ENCODE measurements at places on chromosomes 1 and 21.

DNA sequence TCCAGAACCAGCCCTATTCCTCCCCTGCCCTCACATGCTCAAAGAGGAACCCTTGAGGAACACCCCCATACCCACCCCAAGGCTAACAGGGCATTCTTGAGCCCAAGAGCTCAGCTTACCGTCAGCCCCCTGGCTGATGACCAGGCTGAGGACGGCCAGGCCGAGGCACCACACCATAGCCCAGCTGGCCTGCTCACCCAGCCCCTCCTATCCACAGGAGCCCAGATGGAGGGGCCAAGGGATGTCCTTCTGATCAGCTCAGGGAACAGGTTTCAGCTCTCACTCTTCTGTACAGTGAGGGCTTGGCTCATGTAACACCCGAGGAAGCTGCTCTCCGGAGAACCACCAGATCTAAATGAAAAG lies 2.2 kb downstream of the IGSF9 start:
- no peak for DNase-seq

DNA sequence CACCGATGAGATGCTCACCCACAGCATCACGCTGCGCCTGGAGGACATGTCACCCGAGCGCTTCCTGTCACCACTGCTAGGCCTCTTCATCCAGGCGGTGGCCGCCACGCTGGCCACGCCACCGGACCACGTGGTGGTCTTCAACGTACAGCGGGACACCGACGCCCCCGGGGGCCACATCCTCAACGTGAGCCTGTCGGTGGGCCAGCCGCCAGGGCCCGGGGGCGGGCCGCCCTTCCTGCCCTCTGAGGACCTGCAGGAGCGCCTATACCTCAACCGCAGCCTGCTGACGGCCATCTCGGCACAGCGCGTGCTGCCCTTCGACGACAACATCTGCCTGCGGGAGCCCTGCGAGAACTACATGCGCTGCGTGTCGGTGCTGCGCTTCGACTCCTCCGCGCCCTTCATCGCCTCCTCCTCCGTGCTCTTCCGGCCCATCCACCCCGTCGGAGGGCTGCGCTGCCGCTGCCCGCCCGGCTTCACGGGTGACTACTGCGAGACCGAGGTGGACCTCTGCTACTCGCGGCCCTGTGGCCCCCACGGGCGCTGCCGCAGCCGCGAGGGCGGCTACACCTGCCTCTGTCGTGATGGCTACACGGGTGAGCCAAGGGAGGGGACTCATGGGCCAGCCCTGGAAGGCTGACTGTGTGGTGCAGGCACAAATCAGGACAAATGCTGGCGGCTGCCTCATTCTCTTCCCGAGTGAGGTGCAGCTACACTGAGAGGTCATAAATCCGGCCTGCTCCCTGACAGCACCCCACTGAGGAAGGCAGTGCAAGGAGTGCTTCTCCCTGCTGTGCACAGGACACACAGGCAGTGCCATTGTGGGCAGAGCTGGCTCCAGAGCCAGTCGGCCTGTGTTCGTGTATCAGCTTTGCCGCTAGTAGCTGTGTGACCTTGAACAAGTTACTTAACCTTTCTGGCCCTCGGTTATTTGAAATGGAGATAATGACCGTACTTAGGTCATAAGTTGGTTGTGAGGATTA lies 9.4 kb downstream of the CELSR2 start:
- DNase-seq: no peak

GRCh38 chr1:174626031-174627025 lies 178.6 kb downstream of the GPR52 start:
- no peak for DNase-seq

- no peak for DNase-seq
Observed at GRCh38 chr1:107533436-107533835, 392.6 kb downstream of the NTNG1 start.

DNA sequence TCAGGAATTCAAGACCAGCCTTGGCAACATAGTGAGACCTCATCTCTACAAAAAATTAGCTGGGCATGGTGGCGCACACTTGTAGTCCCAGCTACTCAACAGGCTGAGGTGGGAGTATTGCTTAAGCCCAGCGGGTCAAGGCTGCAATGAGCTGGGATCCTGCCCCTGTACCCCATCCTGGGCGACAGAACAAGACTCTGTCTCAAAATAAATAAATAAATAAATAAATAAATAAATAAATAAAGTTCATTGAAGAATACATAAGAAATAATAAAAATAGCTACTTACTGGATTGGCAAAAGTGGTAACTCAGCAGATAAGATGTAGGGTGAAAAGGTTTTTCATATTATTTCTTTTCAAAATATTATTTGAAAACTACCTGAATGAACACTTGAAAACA lies 5.9 kb downstream of the CEP170 start:
- no peak for DNase-seq

- no peak for DNase-seq
Observed at GRCh38 chr1:244405856-244406255, 45.9 kb downstream of the ADSS2 start.

GRCh38 chr1:233355841-233356704 lies 28.5 kb downstream of the MAP3K21 start:
- no peak for DNase-seq

DNA sequence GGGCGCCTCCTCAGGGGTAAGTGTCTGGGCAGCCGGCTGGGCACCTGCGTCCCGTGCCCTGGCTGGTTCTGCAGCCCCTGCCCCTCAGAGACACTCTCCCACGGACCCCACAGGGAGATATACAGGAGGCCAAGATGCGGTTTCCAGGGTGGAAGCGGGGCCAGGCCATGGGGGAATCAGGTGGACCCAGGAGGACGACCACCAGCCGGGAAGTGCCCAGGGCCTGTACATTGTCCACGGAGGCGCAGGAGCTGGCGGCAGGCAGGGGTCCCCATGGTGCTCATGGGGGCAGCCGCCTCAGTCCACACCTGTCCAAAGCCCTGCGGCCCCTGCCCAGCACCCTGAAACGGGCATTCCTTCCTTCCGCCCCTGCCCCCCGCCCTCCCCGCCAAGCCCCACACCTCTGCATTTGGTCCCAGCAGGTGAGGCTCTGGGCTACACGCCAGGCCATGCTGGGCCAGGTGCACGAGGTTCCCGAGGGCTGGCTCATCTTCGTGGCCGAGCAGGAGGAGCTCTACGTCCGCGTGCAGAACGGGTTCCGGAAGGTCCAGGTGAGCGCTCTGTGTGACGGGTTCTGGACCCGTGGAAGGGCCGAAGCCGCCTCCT lies 36.7 kb downstream of the SLC19A1 start:
- no peak for DNase-seq

- peak; percentile 57 for DNase-seq
Observed at GRCh38 chr1:75293270-75293669, 159.1 kb downstream of the LHX8 start.

GRCh38 chr1:64861611-64862010 lies 104.7 kb downstream of the JAK1 start:
- DNase-seq: no peak

GRCh38 chr1:99691175-99691574 lies 45.3 kb downstream of the PALMD start:
- no peak for DNase-seq

GRCh38 chr1:24666794-24667193 lies 23.7 kb downstream of the SRRM1 start:
- no peak for DNase-seq

DNA sequence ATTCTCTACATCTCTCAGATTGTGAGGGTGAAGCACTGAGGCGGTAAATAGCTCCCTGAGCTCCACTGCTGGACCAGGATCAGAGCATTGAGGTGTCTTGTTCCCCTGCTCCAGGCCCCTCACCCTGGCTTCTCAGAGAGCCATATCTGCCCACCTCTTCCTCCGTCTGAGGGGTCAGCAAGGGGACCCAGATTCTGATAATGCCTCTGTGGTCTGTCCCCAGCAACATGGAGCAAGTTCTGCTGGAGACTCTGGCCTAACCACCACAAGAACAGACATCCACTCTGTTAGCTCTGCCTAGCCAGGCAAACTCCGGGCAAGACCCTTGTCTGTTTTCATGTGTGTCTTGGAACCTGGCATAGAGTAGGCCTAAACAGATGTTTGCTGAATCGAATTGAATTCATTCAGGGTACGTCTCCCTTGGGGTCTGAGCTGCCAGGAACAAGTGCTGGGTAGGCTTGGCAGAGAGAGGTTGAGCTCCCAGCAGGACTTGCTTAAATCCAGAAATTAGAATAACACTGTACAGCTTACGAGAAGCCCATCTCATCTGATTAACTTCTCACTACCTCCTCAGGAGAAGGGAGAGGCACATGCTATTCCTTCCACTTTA lies 2.3 kb downstream of the TRAF5 start:
- peak; percentile 87 for DNase-seq

DNA sequence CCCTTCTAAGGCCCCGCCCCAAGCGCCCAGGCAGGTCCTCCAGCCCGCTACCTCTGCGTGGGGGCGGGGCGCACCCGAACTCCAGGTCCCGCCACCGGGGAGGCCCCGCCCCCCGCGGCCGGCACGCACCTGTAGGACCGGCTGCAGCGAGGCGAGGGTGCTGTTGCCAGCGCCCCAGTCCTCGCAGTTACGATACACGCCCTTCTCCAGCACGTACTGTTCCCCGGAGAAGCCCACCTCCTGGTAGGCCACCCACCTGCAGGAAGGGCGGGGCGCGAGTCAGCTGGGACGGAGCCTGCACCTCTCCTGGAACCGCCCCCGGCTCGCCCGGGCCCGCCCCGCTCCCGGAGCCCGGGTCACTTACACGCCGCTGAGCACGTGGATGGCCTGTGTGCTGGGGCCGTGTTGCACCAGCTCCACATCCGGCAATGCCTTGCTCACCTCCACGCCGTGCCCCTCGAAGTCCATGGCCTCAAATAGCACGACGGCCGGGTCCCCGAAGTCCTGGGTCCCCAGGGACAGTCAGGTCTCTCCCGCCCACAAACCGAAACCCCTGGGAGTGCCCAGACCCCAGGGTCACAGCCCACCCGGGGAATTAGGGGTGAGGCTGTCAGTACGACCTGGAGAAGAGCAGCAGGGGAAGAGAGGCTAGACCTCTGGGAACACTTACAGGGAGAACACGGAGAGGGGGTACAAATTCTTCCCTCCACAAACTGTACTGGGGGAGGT lies 17.3 kb downstream of the CRYBG2 start:
- no peak for DNase-seq

- no peak for DNase-seq
Observed at GRCh38 chr1:203186446-203187303, at the start of gene CHI3L1. Gene CHI3L1, minus strand, starts transcription at chr1:203186704. Its CDS starts 81 bp downstream, at chr1:203186623.

DNA sequence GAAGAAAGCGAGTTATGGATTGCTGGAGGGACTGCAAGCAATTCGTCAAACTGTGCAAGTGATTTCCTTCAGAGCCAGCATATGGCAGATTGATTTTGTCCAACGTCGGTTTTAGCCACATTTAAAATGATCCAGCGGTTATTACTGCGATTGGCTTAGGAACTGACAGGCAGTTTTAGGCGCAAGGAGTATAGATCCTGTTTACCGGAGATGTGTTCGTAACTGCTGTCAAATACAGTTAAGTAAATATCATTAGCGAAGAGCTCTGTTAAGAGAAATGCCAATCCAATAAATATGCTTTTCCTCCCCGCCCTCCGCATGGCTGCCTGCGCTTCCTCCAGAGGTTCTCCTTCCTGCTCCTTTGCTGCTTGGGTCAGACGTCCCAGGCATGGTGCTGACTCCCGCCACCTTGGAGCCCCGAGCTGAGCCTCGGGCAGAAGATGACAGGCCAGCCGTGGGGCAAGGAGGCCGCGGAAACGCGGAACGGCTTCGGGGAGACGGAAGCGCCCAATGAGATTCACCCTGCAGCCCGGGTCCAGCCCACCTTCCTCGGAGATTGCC lies 9.4 kb upstream of the BARHL2 start:
- no peak for DNase-seq

- no peak for DNase-seq
Observed at GRCh38 chr1:158161446-158161845, 19.2 kb upstream of the CD1D start.

DNA sequence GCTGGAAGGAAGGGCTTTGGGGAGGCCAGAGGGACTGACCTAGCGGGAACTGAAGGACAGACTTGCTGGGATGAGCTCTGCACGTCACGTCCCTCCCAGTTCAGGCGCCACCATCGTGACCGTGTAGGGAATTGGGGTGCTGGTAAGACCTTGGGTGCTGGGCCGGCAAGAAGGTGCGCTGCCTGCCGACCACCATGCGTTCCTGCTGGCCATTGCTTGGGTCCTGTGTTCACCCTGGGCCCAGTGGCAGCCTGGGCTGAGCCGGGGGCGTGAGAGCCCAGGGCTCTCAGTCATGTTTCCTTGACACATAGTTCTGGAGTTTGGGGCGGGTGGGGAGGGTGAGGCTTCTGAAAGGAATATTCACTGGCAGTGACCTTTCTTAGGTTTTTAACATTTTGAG lies 176.0 kb downstream of the CAMTA1 start:
- no peak for DNase-seq

DNA sequence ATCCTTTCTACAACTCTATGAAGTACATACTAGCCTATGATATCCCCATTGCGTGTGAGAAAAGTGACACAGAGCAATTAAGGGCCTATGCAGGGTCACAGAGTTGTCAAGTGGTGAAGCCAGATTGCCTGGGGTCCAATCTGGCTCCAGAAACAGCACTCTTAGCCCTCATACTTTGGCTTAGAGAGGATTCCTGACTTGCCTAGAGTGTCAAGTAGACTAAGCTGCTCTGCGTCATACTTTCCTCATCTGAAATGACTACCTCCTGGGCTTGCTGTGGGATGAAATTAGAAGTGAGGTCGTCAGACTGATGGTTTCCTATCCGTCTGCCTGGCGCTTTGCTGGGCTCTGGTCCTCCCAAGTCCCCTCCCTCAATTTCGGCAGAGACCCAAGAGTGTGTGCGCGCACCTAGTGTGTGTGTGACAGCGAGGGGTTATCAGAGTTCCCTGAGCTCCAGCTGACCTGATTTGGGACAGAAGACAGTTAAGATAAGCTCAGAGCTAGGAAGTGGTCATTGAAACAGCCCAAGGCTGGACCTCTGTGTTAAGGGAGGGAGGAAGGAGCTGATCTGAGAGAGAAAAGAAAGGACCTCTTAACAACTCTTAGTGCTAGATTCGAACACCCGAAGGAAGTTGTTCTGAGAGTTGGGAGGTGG lies 5.4 kb upstream of the NUAK2 start:
- DNase-seq: no peak

- DNase-seq: no peak
Observed at GRCh38 chr21:31142600-31142999, 104.3 kb upstream of the KRTAP19-8 start.

DNA sequence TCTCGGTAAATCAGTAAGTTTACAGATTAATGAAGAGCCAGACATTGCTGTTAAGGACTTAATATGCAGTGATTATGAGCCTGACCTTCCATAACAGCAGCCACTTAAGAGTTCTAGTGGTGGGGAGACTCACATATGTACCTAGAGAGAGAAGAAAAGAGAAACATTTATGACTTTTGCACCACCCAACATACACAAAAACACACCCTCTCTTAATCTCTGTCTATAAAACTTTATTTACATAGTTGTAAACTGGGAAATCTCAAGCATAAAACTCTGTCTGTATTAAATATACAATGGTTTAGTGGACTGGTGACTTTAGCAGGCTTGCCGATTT lies 347.4 kb upstream of the ADGRL2 start:
- no peak for DNase-seq

DNA sequence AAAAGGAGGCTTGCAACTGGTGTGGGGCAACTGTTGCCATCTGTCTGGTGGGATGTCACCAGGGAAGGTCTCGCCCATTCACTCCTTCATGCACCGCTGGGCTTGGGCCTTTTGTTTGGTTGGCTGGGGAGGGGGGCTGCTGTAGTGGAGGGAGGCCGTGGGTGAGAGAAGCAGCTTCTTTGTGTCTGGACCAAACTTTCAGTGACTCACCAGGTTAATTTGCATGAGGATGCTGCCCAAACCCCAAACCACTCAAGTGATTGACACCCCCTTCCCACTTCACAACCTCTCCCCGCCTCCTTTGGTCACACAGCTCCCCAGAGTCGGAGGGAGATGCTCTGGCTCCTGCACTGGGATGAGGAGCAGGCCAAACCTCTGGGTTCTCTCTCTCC lies 19.7 kb downstream of the BTG2 start:
- peak; percentile 43 for DNase-seq

All from NCI-H1694 treated with DMSO at 0.1 percent for 48 hours (cell line).